ENCODE measurements at places on chromosomes 5 and 9.

DNA sequence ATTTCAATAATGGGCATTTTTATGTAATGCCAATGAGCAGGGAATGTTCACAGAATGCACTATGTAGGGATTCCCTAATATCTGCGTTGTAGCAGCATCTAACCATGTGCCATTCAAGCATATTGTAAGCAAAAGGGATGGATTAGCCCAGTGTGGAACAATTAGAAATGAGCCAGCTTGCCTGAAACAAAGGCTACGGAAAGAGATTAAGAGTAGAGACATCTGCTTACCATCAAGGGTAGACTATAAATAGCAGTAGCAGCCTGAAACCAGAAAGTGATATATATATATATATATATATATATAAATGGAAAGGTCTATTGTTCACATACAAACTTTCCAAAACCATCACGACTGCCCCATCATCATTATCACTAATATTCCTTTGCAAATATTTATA is 31.9 kb upstream of the CEP120 start:
- no peak for DNase-seq

- no peak for DNase-seq
These were observed 65.8 kb downstream of the DOCK2 start for GRCh38 chr5:169702693-169703481.

GRCh38 chr5:128237546-128237945 is 154.0 kb downstream of the SLC12A2 start:
- peak; percentile 25 for DNase-seq

- no peak for DNase-seq
These were observed 64.1 kb downstream of the SEMA4D start for GRCh38 chr9:89433826-89434225.

All from mammary epithelial cell (primary cell).